Common myeloid progenitor, CD34-positive (primary cell): ENCODE measurements at places on chromosomes 16 and 17.
A peak's percentile ranks its signal among the peaks of the same experiment; 100 is the strongest.

- peak; percentile 92 for DNase-seq
These were observed 40.7 kb upstream of the SLC6A2 start for GRCh38 chr16:55615071-55615470.

DNA sequence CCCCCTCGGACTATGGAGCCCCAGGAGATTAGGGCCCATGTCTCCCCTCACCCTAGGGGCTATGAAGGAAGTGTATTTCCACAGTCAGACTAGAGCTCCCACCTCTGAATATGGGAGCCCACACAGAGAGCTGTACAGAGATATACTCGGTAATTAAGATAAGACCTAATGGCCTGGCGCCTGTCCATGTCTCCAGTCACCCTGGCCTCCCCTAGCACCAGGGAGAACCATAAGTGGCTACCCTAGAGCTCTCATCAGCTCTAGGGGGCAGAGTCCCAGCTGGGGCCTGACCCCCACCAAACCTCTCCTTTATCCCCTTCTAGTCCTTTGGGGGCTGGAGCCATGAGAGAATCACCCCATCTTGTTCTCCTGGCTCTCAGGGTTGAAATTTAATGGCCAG lies 2.4 kb downstream of the TMEM101 start:
- DNase-seq = no peak

GRCh38 chr16:4233431-4233830 lies 8.4 kb downstream of the SRL start:
- no peak for DNase-seq

DNA sequence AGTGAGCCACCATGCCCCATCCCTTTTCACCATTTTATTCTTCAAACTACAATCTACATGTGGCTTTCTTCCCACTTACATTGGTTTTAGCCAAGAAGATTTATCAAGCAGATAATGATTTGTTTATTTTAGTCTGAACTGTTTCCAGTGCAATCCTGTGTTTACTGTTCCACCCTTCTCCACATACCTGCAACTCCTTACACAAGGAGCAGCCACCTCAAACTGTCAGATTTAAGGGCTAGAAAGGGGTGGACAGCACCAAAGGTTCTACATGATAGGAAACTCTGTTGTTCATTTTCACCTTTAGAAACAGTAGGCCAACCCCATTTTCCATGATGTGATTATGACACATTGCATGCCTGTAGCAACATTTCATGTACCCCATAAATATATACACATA lies 1.9 kb downstream of the RUNDC1 start:
- no peak for DNase-seq

DNA sequence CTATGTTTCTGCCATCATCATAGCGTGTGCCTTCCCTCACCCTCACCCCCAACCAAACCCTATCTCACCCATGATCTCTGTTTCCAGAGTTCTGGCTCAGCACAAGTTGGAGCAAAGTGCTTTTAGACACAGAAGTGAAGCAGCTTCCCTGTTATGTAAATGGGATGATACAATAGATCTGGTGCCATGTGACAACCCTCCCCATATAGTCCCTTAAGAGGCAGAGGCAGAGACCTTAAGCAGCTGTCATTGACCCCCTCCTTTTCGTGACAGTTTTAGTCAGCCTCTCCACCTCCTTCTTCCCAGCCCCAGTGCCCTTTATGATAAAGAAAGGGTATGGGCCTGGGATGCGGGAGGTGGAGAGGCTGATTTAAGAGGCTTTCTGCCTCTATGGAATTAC lies 40.3 kb upstream of the MED13 start:
- DNase-seq = no peak

- DNase-seq = peak; percentile 9
These were observed 20.5 kb downstream of the MYO15A start for GRCh38 chr17:18129041-18129502.

GRCh38 chr17:32102172-32102571 lies 40.1 kb upstream of the RHOT1 start:
- DNase-seq = no peak

DNA sequence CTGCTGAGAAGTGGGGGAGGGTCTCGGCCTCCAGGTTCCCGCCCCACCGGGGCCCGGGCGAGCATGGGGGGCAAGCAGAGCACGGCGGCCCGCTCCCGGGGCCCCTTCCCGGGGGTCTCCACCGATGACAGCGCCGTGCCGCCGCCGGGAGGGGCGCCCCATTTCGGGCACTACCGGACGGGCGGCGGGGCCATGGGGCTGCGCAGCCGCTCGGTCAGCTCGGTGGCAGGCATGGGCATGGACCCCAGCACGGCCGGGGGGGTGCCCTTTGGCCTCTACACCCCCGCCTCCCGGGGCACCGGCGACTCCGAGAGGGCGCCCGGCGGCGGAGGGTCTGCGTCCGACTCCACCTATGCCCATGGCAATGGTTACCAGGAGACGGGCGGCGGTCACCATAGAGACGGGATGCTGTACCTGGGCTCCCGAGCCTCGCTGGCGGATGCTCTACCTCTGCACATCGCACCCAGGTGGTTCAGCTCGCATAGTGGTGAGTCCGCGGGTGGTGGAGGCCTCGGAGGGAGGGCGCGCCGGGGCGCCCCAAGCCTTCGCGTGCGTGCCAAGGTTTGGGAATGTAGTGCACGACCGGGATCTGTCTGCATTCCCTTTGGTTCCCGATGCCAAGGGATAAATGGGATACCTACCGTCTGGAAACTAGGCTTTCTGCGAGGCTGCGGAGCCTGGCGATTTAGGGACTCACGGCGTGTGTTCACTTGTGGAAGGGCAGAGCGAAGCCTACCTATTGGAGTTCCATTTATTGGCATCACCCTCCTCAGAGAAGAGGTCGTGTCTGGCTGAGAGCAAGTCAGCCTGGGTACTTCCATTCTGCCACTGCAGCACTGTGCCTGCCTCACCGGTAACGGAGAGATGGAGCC lies 1.0 kb downstream of the ZNRF1 start:
- peak; percentile 42 for DNase-seq

- no peak for DNase-seq
These were observed 1.5 kb downstream of the EDC4 start for GRCh38 chr16:67874372-67874771.

DNA sequence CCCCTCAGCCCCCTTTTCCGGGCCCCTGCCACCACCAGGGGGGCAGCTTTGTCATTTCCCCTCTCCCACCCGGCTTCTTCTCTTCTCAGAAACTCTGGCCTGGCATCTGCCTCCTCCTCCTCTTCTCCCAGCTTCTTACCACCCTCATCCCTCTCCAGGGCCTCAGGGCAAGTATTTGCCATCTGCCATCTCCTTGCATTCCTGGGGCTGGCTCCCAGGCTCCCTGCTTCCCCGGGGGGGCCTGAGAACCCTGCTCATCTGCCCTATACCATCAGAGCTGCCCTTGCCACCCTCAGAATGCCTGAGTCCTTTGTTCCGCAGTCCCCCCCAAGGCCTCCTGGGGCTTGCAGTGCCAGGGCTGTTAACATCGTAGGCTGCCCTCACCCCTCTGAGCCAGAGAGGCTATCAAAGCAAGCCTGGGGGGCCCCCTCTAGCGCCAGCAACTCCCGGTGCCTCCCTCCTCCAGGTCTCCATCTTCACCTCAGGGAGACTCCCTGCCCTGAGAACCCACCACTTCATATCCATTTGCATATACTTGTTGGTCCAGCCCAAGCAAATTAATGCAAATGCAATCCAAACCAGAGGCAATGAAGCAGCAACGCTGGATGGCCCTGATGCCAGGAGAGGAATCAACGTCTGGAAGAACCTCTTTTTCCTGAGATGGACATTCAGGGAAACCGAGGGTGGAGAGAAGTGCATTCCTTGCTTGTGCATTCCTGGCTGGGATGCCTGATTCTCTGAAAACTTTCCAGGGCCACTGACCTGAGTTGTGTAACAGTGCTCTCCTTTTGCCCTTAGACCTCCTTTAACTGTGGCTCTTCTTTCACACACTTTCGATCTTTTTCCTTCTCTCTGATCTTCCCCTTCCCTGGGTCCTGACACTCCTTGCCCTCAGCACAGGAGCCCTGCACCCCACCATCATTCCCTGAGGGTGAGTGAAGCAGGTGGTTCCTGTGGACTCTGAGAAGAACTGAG lies 20.7 kb upstream of the SP2 start:
- DNase-seq = no peak

DNA sequence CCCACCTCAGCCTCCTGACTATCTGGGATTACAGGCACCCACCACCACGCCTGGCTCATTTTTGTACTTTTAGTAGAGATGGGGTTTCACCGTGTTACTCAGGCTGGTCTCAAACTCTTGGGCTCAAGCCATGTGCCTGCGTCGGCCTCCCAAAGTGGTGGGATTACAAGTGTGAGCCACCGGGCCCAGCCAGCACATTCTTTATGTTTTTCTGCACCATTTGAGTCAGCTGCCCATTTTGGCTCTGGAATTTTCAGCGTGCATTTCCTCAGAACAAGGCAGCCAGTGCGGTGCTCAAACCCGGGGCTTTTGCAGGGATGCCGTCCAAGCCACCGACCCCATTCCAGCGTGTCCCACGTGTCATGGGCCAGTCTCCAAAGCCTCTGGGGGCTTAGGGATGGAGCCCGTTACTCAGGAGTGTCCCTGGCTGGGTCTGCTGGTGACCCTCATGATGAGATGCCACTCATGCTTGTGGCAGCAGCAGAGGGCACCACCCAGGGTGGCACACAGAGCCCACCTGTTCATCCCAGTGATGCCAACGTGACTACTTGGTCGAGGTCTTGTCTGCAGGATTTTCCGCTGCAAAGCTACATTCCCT lies 3.7 kb upstream of the RAB40C start:
- DNase-seq = no peak

GRCh38 chr16:20333120-20333519 lies 5.8 kb upstream of the GP2 start:
- DNase-seq = no peak

- DNase-seq = peak; percentile 37
These were observed 7.5 kb downstream of the MARCHF10 start for GRCh38 chr17:62800585-62800984.

DNA sequence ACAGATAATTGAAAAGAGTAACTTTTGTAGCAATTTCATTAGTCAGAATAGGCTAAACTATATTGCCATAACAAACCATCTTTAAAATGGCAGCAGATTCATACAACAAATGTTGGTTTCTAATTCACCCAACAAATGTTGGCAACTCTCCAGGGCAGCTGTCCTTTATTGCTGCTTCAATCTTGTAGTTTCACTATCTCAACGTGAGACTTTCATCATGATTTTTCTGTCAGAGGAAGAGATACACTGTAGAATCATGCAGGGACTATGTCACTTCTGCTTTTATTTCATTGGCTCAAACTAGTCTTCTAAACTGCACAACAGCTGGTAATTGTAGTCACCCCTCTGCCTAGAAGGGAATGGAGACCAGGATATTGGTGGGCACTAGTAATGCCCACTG lies 174.2 kb downstream of the TANC2 start:
- DNase-seq = peak; percentile 91
